ENCODE measurements at places on chromosomes 12 and 14. TPM values are rescaled to one million over a fixed set of nuclear protein-coding genes. Genes with fewer than 3 reads are reported as not detected.
A peak's percentile ranks its signal among the peaks of the same experiment; 100 is the strongest.

DNA sequence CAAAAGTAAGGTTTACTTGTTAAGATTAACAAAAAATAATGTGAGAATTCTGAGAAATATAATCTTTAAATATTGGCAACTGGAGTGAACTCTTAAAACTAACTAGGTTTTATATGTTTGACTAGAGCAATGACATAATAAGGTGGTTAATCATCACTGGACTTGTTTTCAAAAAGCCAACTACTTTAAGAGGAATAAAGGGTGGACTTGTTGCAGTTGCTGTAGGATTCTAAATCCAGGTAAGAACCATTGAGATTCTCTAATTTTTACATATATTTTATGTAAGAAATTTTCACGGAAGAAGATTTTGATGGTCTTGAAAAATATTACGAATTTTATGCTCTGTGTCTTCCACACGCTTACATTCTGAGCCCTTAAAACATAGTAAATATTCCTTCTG lies at the start of gene SLCO1B1:
Gene SLCO1B1 (plus strand): TSS at position 197 of the 400 bp plus-strand sequence. CDS start 10,381 bp downstream, outside the sequence.
- no peak for DNase-seq

- no peak for DNase-seq
Observed at GRCh38 chr12:76871082-76871481, 7.7 kb downstream of the CSRP2 start.

DNA sequence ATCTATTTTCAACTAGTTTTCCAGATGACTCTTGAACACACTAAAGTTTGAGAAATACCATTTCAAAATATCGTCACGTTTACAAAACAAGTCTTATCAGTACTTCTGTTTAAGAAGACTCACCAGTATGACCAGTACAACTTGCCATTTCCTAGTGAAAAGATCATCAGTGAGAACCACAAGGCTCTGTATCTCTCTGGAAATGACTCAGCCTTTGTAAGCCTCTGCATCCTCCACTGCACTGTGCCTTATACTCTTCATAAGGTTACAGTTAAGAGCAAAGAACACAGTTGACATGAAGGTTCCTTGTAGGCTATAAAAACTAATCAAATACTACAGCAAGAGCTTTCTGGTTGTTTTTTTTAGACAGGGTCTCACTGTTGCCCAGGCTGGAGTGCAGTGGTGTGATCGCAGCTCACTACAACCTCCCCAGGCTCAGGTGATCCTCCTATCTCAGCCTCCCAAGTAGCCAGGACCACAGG lies 5.7 kb upstream of the VTI1B start:
- peak; percentile 42 for DNase-seq

GRCh38 chr14:103545915-103546651 lies 16.4 kb downstream of the BAG5 start:
- no peak for DNase-seq

GRCh38 chr14:61934385-61934784 lies 172.2 kb downstream of the SNAPC1 start:
- no peak for DNase-seq

- DNase-seq, result no peak
Observed at GRCh38 chr12:19245666-19246065, 116.1 kb downstream of the PLEKHA5 start.

- no peak for DNase-seq
Observed at GRCh38 chr14:92039063-92039718, 668 bp downstream of the TRIP11 start.

DNA sequence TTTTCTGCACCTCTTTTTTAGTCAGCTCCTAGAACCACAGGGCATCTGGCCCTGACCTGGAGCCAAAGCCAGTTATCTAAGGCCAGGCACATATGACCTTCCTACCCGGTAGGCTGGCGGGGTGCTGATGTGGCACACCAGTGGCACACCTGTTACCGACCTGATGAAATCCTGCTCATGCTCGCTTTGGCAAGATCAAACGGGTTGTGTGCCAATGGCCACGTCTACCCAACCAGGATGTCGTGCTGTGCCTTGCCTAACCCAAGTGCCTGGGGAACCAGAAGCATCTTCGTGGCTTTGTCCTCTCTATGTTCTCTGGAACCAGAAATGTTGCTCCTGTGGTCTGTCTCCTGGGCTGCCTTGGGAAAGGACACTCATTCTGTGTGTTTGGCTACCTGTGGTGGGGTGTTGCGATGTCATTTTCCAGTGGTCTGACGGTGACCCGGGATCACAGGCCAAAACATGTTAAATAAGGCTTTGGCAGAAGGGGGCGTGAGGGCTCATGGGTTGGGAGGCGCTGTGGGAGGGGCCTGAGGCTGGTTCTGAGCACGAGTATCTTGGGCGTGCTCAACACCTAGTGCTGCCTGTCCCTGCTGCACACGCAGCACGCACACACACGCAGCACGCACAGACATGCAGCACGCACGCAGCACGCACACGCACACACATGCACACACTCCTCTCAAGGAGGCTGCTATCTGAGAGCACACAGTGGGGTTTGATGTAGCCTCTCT lies 27.9 kb downstream of the CCNK start:
- no peak for DNase-seq

GRCh38 chr14:44612002-44612401 lies 104.9 kb upstream of the FSCB start:
- no peak for DNase-seq

GRCh38 chr12:93322784-93323183 lies 54.9 kb upstream of the NUDT4 start:
- DNase-seq, result no peak

GRCh38 chr12:6407236-6407954 lies 23.4 kb downstream of the LTBR start:
- no peak for DNase-seq

GRCh38 chr12:96513166-96513565 lies 23.8 kb downstream of the CFAP54 start:
- no peak for DNase-seq

DNA sequence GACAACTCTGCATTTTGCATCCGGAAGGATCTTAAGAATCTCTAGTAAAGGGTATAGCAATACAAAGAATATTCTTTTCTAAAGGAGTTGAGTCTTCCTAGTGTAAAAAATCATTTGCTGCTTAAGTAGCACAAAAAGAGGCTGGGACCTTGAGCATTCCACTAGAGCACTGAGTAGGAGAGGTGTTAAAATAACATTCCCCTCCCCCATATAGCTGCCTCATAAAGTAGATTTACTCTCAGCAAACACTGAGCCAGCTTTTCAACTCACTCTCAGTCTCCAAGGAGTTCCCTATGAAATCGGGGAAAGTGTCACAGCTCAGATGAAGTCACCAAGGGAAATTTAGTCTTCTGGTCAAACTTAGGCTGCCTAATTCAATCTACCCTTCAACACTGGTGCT lies 592.7 kb downstream of the ETNK1 start:
- no peak for DNase-seq

DNA sequence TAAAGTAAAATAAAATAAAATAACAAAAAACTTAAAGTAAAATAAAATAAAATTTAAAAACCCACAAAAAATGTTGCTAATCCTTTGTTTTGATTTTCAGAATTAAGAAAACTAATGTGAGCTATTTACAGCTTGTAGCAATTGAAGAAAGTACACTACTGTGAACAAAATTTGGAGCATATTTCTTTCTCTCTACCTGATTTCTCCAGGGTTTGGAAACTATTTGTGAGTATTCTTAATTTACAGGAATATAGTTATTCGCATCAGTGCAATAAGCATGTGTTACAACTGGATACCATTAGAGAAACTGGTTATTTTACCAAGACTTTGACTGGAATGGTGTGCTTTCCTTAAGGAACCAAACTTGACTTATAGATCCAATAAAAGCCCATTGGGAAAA lies 86.1 kb upstream of the CNOT2 start:
- DNase-seq, result no peak

DNA sequence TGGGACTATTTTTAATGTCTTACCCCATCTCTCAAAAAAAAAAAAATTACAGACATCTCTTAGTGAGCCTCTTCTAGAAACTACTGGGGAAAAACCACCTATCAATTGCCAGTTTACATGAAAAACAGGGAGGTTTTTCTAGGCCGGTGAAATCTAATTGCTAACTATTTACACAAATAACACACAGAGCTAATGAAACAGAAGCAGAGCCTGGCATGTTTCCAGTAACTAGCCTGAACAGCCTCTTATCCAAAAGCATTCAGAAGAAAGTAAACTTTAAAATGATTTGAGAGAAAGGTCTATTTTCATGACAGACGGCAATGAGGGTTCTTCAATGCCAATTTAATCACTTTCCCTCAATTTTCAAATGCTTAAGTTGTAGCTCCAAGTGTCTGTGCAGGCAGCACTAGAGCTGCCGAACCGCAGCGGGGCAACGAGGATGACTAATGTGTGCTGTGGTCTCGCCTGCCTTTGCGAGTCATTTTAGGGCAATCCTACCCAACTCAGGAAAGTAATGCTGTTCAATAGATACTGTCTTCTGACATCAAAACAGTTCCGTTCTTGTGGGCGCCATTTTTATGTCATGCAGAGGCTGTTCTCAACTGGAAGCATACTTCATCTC lies 84.6 kb downstream of the SETD3 start:
- no peak for DNase-seq

GRCh38 chr14:73777420-73777819 lies 63.2 kb upstream of the PNMA1 start:
- no peak for DNase-seq

DNA sequence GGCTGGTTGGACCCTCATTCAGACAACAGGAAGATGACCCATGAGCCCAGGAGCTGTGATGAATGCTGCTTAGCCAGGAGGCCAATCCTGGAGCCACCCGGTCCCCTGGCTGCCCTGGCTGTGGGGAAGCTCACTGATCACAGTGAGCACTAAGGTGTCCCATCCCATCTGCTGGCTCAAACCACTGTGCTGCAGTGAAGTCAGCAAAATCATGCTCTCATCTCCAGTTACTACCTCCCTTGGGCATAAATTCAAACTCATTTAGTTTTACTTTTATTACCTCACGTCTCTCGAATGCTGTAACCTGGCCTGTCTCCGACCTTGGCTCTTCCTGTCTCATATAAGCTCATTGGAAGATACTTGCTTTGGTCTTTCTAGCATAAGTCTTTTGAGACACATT lies 112.4 kb downstream of the APAF1 start:
- DNase-seq, result no peak

Gene PTPN21
- 0.07 TPM for total RNA-seq

Gene NOVA1
- 0.13 TPM for total RNA-seq

Gene C3AR1
- 0.60 TPM for total RNA-seq

Gene GZMH
- total RNA-seq, result 35.7 TPM

Gene PAWR
- 4.0 TPM for total RNA-seq

Gene ESPL1
- 61.2 TPM for total RNA-seq

Gene MDM1
- total RNA-seq, result 26.8 TPM

Gene GPD1
- 0.88 TPM for total RNA-seq

Gene STAT2
- 71.3 TPM for total RNA-seq

Gene BATF
- total RNA-seq, result 213 TPM

Measured in activated T-helper 1 cell treated with anti-CD3 and anti-CD28 coated beads, Interleukin-12 subunit alpha, Interleukin-12 subunit beta, Interleukin-2, Interleukin-4 antibody, amounts not matched to agents 30 ng/mL and 10 ng/mL and 1 ng/mL, durations not matched to agents 14 hours and 24 hours and 36 hours (primary cell).